ENCODE measurements at places on chromosomes 12 and 14.

- H3K27ac ChIP-seq = no peak overlapping the region
- H3K4me3 ChIP-seq = no peak overlapping the region
- DNase-seq = no peak
- no peaks in the 10 kb centered on the region for H3K36me3 ChIP-seq
- H3K27me3 ChIP-seq = no peaks in the 10 kb centered on the region
- H3K4me1 ChIP-seq = no peaks in the 10 kb centered on the region
These were observed 37.5 kb downstream of the PLCZ1 start for GRCh38 chr12:18700271-18700670.

DNA sequence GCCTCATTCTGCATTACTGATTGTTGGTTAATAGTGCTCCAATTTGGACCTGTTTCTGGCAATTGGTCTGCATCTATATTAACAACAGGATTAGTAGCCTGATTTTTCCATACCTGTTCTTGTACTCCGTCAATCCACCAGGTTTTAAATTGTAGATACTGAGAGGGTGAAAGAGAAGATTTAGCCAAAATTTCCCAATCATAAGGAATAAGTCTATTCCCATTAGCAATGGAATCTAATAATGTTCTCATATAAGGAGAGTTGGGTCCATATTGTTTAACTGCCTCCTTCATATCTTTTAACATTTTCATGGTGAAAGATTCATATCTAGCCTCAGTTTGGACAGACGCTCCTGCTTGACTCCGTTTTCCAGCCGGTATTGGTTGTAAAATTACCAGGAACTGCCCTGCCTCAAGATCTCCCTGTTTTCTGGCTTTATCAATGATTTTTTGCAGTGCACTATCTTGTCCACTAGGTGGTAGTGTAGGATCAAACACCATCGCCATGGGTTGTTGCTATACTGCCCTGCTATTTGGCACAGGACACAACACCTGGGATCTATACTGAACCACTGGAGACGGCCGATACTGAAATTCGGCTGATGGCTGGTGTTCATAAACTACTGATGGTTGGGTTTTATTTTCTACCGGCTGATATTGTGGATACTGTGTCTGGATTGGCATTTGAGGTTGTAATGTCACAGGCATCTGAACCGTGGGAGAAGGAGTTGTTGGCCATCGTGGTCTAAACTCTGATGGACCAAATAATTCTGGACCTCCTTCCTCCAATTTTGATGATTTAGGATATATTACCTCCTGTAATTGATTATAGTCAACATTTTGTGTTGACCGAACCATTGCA is 25.2 kb downstream of the DHRS4L2 start:
- DNase-seq = peak; percentile 54
- H3K27me3 ChIP-seq = no peaks in the 10 kb centered on the region
- H3K36me3 ChIP-seq = no peaks in the 10 kb centered on the region
- no peak overlapping the region for H3K4me3 ChIP-seq

DNA sequence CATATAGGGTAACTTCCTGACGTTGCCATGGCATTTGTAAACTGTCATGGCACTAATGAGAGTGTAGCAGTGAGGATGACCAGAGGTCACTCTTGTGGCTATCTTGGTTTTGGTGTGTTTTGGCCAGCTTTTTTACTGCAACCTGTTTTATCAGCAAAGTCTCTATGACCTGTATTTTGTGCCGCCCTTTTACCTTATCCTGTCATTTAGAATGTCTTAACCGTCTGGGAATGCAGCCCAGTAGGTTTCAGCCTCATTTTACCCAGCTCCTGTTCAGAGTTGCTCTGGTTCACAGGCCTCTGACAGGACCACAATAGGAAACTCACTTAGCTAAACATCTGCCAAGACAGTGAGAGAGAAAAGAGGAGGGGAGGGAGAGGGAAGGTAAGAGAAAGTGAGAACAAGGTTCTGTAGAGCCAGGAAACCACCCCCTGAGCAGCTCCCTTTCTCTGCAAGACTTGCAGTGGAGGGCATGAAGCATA is 64.8 kb upstream of the PLEKHG3 start:
- no peak for DNase-seq
- H3K4me1 ChIP-seq = no peaks in the 10 kb centered on the region
- H3K36me3 ChIP-seq = no peaks in the 10 kb centered on the region
- H3K4me3 ChIP-seq = no peak overlapping the region
- H3K27ac ChIP-seq = no peak overlapping the region
- no peaks in the 10 kb centered on the region for H3K27me3 ChIP-seq

- DNase-seq = no peak
- H3K4me3 ChIP-seq = no peak overlapping the region
- no peaks in the 10 kb centered on the region for H3K4me1 ChIP-seq
- H3K36me3 ChIP-seq = no peaks in the 10 kb centered on the region
- no peaks in the 10 kb centered on the region for H3K27me3 ChIP-seq
These were observed 61.4 kb downstream of the LMNTD1 start for GRCh38 chr12:25491396-25492325.

DNA sequence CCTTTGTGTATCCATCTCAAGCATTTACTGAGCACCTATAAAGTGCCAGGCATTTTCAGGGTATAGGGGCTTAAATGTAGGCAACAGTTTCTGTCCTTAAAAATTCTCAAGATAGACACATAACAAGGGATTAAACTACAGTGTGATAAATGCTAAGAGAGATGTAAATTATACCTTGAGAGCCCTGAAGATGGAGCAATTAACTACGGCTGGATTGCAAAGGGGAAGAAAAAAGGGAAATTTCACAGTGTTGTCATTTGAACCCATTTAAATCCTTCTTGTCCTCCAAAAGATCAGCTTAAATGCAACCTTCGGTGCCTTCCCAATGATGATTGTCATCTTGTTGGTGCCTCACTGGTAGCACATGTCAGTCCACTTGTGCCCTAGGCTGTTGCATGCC is 11.5 kb upstream of the IL26 start:
- peak overlapping the region; percentile 78 for H3K27ac ChIP-seq
- no peak for DNase-seq
- no peaks in the 10 kb centered on the region for H3K36me3 ChIP-seq
- H3K4me3 ChIP-seq = peak overlapping the region; percentile 40
- peaks cover 18% of the 10 kb centered on the region for H3K4me1 ChIP-seq

- no peak for DNase-seq
- no peaks in the 10 kb centered on the region for H3K4me1 ChIP-seq
- no peak overlapping the region for H3K27ac ChIP-seq
- H3K4me3 ChIP-seq = no peak overlapping the region
These were observed 214.1 kb upstream of the FLRT2 start for GRCh38 chr14:85315733-85316290.

- H3K27me3 ChIP-seq = no peaks in the 10 kb centered on the region
- H3K27ac ChIP-seq = no peak overlapping the region
- no peak overlapping the region for H3K4me3 ChIP-seq
- H3K36me3 ChIP-seq = no peaks in the 10 kb centered on the region
These were observed 1168.4 kb downstream of the TMEM121 start for GRCh38 chr14:106694638-106695393.
